Activated CD8-positive, alpha-beta memory T cell treated with anti-CD3 and anti-CD28 coated beads, Interleukin-2, amount 10 ng/mL, durations not matched to agents 7 days and 5 days (primary cell): ENCODE measurements at places on chromosomes 11 and 22. TPM values are rescaled to one million over a fixed set of nuclear protein-coding genes. Genes with fewer than 3 reads are reported as not detected.

DDI1 gene
- total RNA-seq = not detected

OR8B4 gene
- not detected for total RNA-seq

OR51B2 gene
- not detected for total RNA-seq

TBC1D22A gene
- total RNA-seq = 32.6 TPM

MS4A5 gene
- not detected for total RNA-seq

LRRN4CL gene
- 0.14 TPM for total RNA-seq

MUC6 gene
- not detected for total RNA-seq

CRYBB3 gene
- 0.52 TPM for total RNA-seq

IRAG1 gene
- not detected for total RNA-seq

MMP1 gene
- total RNA-seq = not detected

SCN2B gene
- total RNA-seq = not detected

GRM5 gene
- not detected for total RNA-seq

ENTHD1 gene
- total RNA-seq = 0.21 TPM

OR8H3 gene
- not detected for total RNA-seq

ATP6V1E1 gene
- total RNA-seq = 97.5 TPM

PTGDR2 gene
- 1.1 TPM for total RNA-seq

PTH gene
- total RNA-seq = not detected

OVCH2 gene
- total RNA-seq = not detected

TMEM191C gene
- total RNA-seq = 0.99 TPM

RFPL3 gene
- total RNA-seq = not detected
